Smooth muscle cell of trachea (primary cell): ENCODE measurements at places on chromosomes 11 and 22. TPM values are rescaled to one million over a fixed set of nuclear protein-coding genes. Genes with fewer than 3 reads are reported as not detected.

The NCF4 gene
- total RNA-seq: not detected in 2 replicates

The C22orf23 gene
- 0.29 and 0.50 TPM in 2 replicates for total RNA-seq

The APOA1 gene
- 0.33 TPM in 1 of 2 replicates, not detected in the other for total RNA-seq

The OR51B2 gene
- total RNA-seq: not detected in 2 replicates

The KCNJ1 gene
- under 0.01 and 0.17 TPM in 2 replicates for total RNA-seq

The ZP1 gene
- 0.17 TPM in 1 of 2 replicates, not detected in the other for total RNA-seq
